ENCODE measurements at places on chromosomes 12 and 14.

GRCh38 chr12:52645120-52645761, 6.8 kb downstream of the KRT2 start:
- no peak for DNase-seq

DNA sequence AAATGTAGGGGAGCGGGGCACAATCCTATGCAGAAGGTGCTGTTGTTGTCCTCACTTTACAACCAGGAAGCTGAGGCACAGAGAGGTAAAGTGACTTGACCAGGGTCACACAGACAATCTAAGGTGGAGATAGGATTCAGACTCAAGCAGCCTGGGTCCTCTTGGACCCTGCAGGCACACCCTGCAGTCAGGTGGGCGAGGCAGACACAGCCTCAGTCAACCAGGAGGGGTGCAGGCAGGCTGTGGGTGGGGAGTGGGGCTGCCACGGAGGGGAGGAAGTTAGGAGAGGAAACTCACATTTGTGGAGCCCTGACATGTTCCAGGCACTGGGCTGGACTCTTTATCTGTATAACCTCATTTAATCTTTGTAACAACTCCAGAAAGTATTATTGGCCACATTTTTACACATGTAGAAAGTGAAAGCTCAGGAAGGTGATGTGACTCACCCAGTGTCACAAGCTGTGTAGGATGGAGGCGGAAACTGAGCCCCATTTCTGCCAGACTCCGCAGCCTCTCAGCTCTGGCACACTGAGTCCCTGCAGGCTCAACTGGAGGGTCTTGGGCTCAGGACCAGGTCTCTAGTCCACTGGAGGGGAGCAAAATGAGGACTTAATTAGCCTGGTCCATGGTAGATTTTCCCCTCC, 24.9 kb upstream of the CHGA start:
- DNase-seq: no peak

- no peak for DNase-seq
These were observed at the start of gene ERBB3 for GRCh38 chr12:56079723-56080555. Gene ERBB3 (plus strand): TSS chr12:56080165. CDS start chr12:56080301, 136 bp downstream.

GRCh38 chr14:34340025-34340625, 121.9 kb downstream of the SPTSSA start:
- DNase-seq: no peak

DNA sequence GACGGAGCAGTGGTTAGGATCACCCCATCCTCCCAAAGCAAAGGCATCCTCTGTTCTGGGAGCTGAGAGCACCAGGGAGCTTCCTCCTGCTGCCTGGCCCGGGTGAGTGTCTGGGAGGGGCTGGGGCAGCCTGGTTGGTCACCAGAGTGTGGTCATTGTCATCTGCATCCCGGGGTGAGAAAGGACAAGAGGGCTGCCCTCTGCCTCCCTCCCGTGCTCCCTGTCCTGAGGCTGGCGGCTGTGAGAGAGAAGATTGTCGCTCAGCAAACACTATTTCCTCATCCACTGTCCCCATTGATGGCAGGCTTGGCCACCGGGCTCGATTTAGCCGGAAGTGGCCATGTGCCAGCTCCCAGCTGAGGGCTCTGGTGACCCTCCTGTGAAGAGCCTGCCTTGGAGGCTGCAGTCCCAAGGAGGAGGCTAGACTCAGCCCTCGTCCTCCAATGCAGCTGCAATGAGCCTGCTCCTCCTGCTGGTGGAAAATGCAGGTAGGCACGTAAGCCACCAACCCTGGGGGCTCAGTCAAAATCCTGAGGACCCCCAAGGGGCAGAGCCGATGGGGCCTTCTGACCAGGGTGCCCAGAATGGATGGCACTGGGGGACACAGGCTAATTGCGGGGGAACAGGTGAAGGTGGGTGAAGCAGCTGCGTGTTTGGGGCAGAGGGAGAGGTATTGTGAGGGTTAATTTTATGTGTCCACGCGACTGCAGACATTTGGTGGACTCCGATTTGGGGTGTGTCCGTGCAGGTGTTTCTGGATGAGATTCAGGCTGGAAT, 155.7 kb downstream of the KIF26A start:
- DNase-seq: no peak

GRCh38 chr14:75753696-75754095, 92.7 kb downstream of the TTLL5 start:
- no peak for DNase-seq

DNA sequence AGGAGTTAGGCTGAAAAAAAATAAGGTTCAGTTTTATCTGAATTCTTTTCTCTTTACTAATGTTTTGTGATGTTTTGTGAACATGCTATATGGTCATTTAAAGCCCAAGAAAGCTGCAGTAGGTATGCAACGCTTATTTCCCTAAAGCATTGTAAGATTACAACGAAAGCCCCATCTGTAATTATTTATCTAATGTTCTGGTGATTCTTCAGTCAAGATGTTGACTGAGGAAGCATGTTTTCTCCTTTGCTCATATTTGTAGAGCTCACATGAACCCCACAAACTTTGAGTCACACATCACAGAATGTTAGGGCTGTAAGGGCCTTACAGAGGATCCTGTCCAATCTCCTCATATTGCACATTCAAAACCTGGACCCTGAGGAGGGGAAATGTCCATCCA, 3.2 kb upstream of the TUBA1C start:
- no peak for DNase-seq

GRCh38 chr14:105602243-105602750, 75.9 kb downstream of the TMEM121 start:
- DNase-seq: no peak

DNA sequence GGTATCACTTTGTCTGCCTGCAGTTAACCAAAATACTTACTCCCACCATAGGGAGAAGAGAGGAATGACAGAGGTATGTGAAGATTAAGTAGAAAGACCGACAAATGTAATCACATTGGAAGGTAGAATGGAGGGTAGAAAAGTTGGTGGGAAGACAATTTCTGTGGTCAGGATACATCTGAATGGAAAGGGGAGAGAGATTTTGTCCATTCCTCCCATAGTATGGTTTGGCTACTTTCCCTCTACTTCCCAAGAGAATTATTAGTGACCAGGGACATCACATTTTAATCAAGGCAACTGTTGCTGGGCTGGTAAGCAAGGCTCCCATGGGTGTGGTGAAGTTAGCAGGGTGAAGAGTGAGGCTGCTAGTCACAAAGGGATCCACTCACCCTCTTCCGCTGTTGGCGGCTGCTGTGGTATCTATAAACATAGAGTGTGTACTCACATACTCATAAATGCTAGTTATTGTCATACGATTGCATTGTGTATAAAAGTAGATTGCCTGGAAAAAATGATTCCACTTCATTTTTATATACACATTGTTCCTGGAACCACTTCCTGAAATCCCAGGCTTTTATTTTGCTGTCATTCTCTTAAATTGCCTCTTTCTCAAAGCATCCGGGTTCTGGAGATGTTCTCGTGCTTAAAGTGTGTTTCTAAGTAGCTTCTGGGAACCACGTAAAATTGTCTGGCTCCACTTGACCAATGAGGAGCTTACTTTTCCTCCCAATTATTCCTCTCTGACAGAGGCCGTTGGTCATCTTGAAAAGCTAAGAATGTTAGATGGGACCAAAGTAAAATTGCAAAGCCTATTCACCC, 413.1 kb downstream of the ZFP36L1 start:
- no peak for DNase-seq
